ENCODE measurements at places on chromosomes 2 and 18.

GRCh38 chr18:22674272-22674671, 256.6 kb upstream of the CTAGE1 start:
- peak; percentile 92 for DNase-seq

DNA sequence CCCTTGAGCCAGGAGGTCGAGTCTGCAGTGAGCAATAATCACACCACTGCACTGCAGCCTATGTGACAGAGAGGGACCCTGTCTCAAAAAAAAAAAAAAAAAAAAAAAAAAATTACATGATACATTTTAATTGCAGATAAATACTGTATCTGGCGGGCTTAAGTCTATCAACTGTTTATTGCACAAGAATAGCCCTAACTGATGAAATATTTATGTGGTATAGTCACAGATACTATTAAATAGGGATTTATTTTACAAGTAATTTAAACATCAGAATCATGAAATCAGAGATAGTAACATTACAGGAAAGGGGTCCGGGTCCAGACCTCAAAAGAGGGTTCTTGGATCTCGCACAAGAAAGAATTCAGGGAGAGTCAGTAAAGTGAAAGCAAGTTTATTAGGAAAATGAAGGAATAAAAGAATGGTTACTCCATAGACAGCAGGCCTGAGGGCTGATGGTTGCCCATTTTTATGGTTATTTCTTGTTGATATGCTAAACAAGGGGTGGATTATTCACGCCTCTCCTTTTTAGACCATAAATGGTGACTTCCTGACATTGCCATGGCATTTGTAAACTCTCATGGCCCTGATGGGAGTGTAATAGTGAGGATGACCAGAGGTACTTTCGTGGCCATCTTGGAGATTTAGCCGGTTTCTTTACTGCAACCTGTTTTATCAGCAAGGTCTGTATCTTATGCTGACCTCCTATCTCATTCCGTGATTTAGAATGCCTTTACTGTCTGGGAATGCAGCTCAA, 166.6 kb downstream of the PMAIP1 start:
- no peak for DNase-seq

GRCh38 chr2:235096447-235096846, 144.6 kb downstream of the SH3BP4 start:
- no peak for DNase-seq

DNA sequence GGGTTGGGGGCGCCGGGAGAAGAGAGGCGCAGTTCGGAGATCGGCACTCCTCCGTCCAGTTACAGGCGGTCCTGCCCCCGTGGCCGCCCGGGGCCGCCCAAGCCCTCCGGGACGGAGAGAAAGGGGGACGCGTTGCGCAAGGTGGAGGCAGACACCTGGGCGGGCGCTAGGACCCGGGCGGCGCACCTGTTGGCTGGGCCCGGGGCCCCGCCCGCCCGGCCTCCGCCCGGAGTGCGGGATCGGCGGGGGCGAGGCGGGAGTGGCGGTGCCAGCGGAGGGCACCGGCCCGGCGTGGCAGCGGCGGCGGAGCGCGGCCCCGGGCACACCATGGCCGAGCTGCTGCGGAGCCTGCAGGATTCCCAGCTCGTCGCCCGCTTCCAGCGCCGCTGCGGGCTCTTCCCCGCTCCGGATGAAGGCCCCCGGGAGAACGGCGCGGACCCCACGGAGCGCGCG, at the start of gene SGPP2:
TSS of gene SGPP2 (plus strand) at position 268 of the 453 bp plus-strand sequence. CDS start at position 328, 60 bp downstream.
- peak; percentile 22 for DNase-seq

DNA sequence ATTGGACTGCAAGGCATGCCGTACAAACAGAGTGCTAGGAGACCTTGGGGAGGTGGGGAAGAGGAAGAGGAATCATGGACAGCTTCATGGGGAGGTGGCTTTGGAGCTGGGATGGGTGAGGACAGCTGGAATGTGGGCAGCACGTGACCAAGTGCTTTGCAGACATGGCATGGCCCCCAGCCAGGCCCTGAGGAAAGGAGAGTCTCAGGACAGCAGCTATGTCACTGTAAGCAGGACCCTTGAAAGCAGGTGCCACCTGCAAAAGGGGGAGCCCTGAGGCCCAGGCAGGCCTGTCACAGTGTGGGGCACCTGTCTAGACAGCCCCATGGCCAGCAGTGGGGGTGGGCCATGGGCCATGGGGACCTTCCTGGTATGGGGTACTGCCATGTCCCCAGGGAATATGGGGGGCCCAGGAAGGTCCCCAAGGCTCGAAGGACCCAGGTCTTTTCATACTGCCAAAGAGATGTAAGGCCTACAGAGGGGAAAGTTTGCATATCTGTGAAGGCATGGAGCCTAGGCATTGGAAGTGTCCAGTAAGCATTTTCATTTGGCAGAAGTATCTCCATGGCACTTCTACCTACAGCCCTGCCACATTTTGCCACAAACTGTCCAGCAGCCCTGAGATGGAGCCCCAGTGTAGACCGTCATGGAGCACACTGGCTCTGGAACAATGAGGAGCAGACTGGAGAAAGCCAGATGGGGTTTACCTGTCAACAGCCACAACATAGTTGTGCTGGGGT, 9.9 kb downstream of the PAX8 start:
- no peak for DNase-seq

Measured in kidney glomerular epithelial cell (primary cell).